Upper lobe of right lung (tissue), 1 donor: ENCODE measurements at places on chromosomes 3 and 15.
A peak's percentile ranks its signal among the peaks of the same experiment; 100 is the strongest.

GRCh38 chr3:37995652-37996641 is 5.4 kb downstream of the VILL start:
- peak; percentile 33 for DNase-seq

GRCh38 chr3:22996920-22997571 is 206.1 kb upstream of the UBE2E2 start:
- no peak for DNase-seq

- no peak for DNase-seq
Observed at GRCh38 chr15:28979208-28979841, 93.6 kb downstream of the APBA2 start.

DNA sequence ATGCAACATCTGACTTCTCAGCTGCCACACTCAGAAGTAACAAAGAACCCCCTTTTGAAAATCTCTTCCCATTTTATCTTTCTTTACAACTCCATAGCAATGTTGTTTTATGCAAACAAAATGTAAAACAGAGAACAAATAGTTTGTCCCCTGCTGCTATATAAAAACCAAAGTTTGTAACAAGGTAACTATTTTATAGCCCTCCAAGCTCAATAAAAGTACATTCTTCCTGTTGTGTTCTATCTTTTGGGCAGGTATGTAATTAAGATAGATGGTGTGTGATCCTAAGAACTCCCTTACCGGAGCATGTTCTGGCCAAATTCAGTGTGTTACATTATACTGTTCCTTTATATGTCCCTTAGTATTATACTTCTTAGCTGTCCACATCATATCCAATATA is 12.6 kb upstream of the CGNL1 start:
- no peak for DNase-seq

- DNase-seq: no peak
Observed at GRCh38 chr3:182710557-182711157, 82.6 kb upstream of the ATP11B start.

DNA sequence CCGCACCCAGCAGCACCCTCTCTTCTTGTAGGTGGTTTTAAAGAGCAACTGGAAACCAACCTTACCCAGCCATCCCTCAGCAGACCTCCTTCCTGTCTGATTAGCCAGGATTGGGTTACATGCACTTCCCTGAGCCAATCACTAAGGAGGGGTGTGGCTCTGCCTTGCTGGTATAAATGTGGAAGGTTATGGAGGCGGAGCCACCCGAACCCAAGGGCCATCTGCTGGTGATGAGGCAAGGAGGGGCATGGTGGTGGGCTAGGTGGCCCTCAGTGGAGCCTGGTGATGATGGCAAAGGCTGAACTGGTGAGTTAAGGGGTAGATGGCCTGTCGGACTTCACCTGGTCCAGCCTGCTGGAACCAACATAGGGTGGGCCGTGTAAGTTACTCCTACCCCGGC is 39.8 kb downstream of the CCDC33 start:
- DNase-seq: no peak

- no peak for DNase-seq
Observed at GRCh38 chr3:42526616-42527367, 24.3 kb downstream of the VIPR1 start.

DNA sequence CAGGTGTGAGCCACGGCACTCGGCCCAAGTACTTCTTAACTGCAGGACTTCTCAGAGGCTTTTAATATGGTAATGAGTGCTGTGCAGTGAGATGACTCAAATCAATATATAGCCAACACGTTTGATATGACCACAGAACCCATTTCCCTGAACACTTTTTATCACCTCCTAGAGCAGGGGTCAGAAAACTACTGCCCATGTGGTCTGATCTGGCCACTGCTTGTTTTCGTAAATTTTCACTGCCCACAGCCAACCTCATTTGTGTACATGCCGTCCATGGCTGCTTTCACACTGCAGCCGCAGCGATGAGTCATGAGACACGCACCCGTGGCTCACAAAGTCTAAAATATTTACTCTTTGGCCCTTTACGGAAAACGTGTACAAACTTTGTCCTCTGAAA is 179.2 kb downstream of the RORA start:
- no peak for DNase-seq

- no peak for DNase-seq
Observed at GRCh38 chr3:127848131-127849129, 26.1 kb upstream of the MGLL start.

- DNase-seq: no peak
Observed at GRCh38 chr3:98508582-98508981, 11.1 kb downstream of the OR5K2 start.

GRCh38 chr15:100208921-100209603 is 132.7 kb downstream of the ADAMTS17 start:
- DNase-seq: no peak

DNA sequence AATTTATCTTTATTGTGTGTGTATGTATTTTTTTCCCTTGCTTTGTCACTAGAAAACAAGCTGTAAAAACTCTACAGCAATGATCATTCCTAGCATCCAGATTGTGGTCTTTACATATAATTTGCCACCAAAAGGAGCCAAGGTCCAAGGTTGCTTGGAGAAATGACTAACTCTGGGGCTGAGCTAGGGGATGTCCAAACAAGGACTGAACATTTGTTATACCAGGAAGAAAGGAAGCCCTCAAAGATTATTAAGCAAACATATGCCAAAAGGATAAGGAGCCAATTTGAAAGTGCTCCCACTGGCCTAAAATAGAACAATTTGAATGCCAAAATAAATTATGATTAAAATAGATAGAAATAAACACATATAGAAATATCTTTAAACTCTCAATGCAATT is 293.3 kb downstream of the ZIC1 start:
- DNase-seq: no peak

- DNase-seq: no peak
Observed at GRCh38 chr3:56855856-56856512, 54.2 kb upstream of the ARHGEF3 start.

- no peak for DNase-seq
Observed at GRCh38 chr15:78680431-78681075, 39.5 kb upstream of the CHRNB4 start.

- no peak for DNase-seq
Observed at GRCh38 chr3:39192490-39193092, at the start of gene XIRP1. XIRP1 (minus strand) TSS chr3:39192595; CDS start chr3:39189445, 3,150 bp downstream.

DNA sequence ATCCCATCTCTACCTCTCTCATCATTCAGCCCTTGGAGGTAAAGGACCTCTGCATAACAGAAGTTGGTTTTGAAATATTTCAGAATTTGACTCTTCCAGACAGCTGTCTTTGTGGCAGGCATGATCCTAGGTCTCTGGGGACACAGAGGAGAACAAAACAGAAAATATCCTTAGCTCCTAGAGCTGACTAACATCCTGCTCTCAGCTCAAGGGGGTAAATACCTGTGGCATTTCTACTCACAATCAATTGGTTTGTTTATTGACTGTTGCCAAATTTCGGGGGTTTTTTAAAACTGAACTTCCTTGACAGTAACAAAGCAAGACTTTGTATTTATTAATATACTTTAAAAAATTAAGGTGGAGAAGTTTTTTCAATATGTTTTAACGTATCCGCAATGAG is 78.8 kb downstream of the EOMES start:
- no peak for DNase-seq

DNA sequence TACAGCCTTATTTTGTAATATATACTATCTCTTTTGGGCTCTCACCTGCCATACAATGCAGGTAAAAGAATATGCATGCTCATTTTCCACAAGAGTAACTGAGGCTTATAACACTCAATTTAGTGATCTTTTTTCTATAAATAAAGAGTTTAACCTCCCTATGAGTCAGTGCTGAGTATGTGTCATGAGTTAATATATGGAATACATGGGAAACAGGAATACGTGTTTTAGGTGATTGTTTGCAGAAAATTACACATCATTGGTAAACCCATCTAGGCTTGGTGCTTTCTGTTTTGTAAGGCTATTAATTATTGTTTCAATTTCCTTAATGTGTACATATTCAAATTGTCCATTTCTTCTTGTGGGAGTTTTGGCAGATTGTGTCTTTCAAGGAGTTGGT is 411.3 kb downstream of the GRM7 start:
- no peak for DNase-seq

DNA sequence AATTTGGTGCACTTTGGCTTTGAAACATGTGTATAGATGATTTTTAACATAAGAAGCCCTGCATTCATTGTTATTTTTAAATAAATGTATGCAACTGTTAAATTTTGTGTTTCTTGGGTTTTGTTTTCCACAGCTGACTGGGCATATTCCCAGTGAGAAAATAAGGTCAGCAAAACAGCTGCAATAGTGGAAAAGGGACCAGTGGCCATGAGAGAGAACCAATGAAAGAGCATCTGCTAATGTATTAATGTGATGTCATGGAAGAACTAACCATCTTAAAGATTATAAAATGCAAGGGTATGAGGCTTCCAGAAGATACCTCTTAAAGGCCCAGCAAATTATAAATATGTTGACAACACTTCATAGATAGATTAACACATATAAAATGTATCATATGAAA is 31.0 kb upstream of the KBTBD12 start:
- DNase-seq: no peak

DNA sequence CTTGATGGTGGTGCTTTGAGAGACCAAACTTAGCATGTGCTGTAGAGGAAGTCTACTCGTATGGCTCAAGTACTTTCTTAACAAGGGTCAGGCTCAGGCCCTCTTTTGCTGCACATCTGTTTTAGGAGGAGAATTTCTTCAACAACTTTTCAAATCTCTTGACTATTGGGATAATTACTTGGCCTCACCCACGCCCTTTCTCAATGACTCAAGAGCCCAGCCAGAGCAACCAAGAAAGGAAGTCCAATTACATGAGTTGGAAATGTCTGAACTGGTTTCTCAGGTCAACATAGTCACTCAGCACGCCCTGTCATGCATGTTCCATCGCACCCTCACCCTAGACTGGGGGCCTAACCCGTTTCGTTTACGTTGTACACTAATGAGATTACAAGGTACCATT is 44.8 kb upstream of the UMPS start:
- DNase-seq: no peak

DNA sequence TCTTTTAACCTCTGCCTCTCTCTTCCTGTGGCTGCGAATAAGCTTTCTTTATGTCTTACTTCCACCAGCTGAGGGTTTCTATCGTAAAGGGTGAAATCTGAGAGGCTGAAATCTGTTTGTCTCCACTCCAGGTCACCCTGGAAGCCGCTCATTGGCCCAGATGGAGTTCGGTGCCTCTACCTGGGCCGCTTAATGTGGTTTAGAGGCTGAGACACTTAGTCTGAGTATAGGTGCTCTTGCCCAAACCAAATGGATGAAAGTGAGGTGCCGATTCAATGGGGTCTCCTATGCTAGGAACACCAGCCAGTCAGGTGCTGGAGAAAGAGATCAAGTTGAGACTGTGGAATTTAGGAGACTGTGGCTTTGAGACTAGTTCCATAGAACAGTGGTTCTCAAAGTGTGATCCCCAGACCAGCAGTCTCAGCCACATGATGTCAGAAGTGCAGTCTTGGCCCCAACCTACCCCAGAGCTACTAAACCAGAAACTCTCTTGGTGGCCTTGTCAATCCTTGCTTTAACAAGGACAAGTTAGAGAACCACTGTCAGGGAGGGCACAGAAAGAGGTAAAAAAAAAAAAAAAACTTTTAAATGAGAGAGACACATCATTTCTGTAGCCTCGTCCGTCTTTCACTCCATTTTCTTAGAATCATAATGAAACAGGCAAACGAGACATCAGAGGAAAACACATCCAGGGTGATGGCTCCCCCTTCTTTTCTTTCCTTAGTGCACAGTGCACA is 54.9 kb upstream of the CCR2 start:
- no peak for DNase-seq

DNA sequence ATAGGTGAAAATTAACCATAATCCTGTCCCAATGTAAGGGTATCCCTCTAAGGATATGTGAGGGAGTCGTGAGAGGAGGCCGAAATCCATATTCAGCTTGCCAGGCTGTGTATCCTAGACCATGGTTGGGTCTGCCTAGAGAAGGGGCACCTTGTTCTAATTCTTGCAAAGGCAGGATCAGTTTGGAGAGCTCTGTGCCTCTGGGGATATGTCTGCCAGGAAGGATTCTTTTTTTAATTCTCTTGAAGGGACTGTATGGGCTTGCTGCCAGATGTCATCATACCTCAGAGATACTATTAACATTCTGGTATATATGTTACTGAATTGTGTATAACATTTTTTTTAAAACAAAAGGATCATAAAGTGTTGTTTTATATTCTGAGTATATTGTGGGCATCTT is 2.4 kb downstream of the ATP1B3 start:
- no peak for DNase-seq

DNA sequence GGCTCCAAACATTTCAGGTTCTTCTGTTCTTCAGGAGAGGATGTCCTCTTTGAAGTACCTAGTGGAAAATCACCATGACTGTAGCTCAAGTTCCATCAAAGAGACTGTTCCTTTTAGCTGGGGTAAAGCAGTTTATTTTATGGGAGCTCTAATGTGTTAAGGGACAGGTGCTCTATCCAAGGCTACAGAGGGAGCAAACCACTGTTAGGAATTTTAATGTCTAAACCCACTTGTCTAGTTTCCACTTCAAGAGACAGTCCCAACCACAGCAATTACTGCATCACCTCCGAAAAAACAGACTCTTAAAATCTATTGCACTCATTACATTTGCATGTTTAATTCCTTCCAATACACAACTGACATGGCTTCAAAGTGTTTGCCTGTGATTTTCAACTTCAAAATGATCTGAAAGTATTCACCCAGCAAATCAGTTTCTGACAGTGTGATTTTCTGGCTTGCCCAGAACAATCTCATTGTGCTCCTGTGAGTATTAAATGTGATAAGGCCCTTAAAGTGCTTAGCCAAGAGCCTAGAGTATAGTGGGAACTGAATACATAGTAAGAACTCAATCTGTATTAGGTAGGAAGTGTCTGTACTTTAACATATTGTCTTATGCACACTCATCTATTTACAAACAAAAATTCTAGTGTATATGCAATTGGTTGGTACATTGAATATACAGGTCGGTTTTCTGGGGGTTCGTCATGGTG is 266.5 kb upstream of the CCDC54 start:
- DNase-seq: no peak

DNA sequence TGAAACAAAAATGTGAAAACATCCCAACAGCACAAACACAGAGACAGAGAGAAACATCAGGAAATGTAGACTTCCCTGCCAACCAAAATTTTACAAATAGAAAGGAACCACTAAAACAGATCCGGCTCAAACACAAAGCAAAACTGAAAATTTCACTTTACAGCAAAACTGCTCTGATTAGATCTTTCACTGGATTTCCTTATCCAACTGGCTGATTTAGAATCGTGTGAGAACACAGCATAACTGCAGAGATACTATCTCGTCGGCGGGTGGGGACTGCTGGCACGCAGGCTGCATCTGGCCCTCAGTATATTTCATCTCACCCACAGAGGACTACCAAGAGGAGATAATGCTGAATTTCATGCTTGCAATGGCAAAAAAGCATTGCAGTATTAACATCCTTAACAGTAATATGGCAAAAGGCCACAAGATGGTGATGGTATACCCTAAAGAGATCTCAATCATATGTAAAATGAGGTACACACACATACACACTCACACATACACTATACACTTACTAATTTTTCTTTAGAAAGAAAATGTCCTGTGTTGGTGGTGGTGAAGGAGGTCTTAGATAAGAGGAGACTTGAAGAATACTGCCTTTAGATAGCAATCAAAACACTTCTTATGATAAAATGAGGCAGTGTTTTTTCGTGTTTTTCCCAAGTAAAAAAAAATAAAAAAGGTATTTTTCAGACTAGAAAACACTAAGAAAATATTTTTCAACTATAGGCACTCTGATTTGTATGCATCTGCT is 10.6 kb upstream of the LEO1 start:
- no peak for DNase-seq
